Bronchial epithelial cell (primary cell): ENCODE measurements at places on chromosomes 16 and 17.
A peak's percentile ranks its signal among the peaks of the same experiment; 100 is the strongest.

DNA sequence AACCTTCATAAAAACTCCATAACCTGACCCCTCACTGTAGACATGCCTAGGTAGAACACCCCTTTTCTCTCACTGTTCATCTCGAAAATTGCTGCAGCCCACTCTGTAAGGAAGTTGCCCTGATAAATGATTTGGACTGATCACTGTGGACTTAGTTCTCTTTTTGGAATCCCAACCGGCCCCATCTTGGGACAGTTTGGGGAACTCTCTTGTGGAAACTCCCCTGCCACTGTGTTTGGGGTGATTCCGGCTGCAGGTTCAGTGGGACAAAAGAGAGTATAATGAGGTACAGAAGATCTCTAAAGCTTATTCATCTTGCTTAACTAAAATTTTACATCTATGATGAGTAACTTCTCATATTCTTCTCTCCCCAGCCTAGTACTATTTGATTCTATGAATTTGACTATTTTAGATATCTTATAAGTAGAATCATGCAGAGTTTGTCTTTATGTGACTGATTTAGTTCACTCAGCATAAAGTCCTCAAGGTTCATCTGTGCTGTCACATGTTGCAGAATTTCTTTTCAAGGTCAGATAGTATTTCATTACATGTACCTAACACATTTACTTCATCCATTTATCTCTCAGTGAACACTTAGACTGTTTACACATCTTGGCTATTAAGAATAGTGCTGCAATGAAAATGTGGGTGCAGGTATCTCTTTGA, 84.9 kb downstream of the ABCA8 start:
- no peak for DNase-seq

DNA sequence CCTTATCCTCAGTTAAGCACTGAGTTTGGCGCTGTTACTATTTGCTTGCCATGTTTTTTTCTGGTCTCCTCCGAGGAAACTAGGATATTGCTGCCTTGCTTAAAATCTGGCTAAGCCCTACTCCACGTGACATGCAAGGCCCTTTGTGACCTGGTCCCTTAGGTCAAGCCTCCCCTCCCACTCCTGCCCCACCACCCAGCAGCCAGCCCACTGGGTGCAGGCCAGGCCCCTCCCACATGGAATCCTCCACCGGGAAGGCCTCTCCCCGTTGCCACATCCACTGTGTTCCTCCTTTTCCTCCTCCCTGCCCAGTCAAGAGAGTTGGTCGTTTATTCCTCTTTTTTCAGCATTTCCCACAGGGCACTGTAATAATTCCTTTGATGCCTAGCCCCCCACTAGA, 16.2 kb downstream of the PSMD3 start:
- DNase-seq: no peak

GRCh38 chr16:86498671-86499439, 11.5 kb upstream of the FOXF1 start:
- no peak for DNase-seq

GRCh38 chr17:73553311-73553710, 90.9 kb downstream of the SDK2 start:
- DNase-seq: peak; percentile 55

- no peak for DNase-seq
Measured at GRCh38 chr16:65697521-65697920, 575.7 kb upstream of the CDH11 start.

DNA sequence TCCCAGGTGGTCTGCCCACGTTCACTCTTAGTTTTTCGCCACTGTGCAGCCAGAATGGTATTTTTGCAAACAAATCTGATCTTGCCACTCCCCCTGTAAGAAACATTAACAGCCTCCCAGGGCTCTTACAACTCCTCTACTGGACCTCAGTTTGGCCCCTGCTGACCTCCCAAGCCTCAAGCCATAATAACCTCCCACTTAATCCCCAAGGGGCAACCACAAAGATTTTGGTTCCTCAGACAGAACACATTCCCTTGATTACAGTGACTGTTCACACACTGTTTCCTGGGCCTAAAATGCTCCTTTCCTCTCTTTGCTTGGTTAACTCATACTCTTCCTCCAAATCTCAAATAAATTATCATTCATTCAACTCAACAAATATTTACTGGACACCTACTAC, 21.5 kb upstream of the CD300E start:
- DNase-seq: no peak

GRCh38 chr17:74249590-74250270, 24.3 kb upstream of the DNAI2 start:
- no peak for DNase-seq

DNA sequence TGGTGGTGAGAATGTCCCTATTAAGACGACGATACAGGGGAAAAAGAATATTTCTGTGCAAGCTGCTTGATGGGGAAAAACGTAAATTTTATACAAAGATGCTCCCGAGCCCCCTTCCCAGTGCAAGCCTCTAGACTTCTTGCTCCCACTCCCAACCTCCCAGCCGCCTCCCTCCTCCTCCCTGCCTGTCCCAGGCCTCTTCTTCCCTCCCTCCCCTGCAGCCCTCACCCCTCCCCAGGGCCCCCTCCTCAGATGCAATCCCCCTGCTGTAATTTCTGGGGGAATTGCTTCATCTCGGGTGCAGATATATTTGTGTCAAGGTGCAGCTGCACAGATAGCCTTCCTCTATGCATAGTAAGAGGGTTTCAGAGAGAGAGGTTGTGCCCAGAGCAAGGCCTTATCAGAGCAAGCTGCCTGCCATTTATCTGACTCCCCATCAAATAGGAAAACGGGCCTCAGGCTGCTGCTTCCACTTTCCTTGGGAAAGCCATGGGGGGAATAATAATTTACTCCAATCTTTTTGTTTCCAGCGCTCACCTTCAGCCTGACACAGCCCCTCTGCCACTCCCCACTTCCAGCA, 47.4 kb upstream of the LHX1 start:
- DNase-seq: no peak

- DNase-seq: no peak
Measured at GRCh38 chr16:78390508-78391324, 291.3 kb downstream of the WWOX start.

- DNase-seq: no peak
Measured at GRCh38 chr16:3036726-3037315, at the start of gene BICDL2. Gene BICDL2, minus strand, starts transcription at chr16:3036944. Its CDS starts 1,448 bp downstream, at chr16:3035496.

GRCh38 chr17:82531431-82531881, 11.9 kb downstream of the FOXK2 start:
- DNase-seq: peak; percentile 85

- DNase-seq: no peak
Measured at GRCh38 chr17:79188048-79188447, 113.4 kb downstream of the ENGASE start.

DNA sequence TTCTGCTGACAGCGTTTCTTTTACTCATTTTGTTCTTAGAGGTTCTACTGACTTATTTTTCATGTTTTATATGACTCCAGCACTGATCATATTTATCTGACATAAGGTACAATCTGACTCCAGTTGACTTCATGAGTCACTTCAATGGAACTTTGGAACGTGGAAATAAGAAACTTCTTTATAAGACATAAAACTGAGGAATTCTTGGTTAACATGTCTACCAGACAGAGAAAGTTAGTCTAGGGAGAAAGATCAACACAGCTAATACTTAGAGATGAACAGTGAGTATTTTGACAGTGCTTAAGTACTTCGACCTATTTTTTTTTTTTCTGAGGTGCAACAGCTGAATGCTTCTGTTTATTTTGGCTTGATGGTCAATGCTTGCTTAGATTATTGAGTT, 679.5 kb downstream of the KCNJ2 start:
- DNase-seq: peak; percentile 64

DNA sequence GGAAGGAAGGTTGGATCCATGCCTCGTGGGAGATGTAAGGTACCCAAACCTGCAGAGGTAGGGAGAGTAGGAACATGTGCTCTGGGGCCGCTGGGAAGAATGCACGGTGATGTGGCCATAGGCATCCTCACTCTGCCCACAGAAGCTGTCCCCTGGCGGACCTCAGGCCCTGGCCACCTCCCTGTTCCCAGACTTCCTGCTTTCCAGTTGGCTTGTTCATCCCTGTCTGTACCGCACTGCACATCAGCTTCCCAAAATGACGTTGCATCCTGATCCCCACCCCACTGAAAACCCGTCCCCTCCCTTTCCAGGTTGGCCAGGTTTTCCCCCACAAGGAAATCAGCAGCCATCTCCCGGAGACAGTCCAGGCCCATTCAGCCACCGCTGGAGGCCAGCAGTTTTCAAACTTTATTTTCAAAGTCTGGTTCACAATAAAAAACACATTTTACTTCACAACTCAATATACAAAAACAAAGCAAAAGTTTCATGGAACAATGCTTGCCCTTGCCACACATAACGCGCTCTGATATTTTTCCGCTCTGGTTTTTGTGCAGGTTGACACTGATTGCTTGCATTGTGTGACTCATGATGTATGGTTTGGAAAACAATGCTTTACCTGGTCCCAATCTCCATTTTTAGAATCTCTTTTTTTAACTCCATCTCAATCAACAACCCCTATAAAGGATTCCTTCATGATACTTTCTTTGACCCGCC, 143.0 kb downstream of the GAS7 start:
- DNase-seq: no peak

DNA sequence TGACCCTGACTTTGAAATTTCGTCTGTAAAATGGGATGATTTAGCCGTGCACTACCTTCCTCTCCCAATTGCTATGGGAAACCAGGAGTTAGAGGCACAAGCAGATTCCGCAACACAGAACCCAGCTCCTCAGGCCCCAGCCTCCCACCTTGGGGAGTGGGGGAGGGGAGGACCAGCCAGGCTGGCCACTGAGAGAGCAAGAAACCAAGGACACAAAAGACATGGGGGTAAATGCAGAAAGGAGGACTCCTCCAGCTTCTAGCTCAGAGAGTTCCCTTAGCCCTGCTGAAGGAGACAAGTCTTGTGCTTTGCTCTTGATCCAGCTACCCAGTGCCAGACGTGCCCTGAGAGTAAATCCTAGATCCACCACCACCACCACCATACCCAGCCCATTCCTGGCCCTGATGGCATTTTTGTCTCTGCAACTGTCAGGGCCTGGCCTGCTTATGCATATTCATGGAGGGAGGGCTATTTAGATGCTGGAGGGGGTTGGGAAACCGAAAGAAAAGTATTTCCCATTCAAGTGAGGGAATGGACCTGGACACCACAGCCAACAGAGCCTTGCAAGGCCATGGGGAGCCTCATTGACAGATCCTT, 25.9 kb downstream of the PITPNM3 start:
- no peak for DNase-seq

GRCh38 chr16:15857724-15858560, 1.1 kb upstream of the MYH11 start:
- no peak for DNase-seq

- DNase-seq: no peak
Measured at GRCh38 chr17:83145358-83145738, 65.9 kb downstream of the METRNL start.

GRCh38 chr17:81879121-81879520, 8.0 kb upstream of the ARHGDIA start:
- no peak for DNase-seq

DNA sequence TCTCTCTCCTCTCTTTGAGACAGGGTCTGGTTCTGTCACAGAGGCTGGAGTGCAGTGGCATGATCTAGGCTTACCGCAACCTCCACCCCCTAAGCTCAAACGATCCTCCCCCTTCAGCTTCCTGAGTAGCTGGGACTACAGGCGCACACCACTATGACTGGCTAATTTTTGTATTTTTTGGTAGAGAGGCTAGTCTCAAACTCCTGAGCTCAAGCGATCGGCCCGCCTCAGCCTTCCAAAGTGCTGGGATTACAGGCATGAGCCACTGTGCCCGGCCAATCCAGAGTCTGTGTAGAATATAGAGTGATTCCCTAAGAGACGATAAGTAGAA, 65.8 kb upstream of the RPH3AL start:
- DNase-seq: no peak

DNA sequence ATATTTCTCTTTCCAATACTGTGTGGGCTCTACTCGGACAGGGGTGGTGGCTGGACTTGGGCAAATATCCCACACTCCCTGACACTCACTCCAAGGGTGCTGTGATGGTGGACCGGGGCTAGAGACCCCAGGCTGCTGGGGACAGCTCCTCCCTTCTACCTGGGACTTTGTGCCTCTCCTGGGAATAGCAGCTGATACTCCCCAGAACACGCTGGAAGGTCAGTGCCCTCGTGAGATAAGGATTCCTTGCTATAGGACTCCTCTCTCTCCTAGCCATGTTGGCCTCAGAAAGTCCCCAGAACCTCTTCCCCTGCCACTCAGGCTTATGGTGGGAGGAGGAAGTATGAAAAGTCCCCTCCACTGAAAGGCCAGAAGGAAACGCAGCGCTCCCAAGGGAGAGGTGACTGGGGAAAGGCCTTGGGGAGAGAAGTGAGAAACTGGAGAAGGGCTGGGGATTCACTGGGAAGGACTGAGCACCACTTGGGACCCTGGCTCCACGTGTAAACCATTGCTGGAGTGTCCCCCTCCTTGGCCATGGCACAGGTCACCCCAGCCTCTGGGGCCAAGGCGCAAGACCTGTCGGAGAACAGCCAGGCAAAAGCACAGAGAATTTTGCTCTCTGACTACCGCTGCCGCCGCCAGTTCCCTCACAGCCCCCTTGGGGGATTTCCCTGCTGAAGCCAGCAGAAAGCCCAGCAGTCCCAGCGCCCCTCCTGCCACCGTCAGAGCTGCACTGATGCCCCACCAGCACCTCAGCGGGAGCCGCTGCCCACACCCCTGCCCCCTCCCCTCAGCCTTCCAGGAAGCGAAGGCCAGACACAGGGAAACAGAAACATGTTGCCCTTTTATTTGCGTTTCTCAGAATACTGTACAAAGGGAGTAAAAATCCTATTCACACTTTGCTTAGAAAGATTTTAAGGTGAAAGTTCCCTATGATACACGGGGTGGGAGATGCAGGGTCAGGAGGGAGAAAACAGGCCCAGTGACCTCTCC, 2.1 kb upstream of the GSDMB start:
- DNase-seq: no peak

DNA sequence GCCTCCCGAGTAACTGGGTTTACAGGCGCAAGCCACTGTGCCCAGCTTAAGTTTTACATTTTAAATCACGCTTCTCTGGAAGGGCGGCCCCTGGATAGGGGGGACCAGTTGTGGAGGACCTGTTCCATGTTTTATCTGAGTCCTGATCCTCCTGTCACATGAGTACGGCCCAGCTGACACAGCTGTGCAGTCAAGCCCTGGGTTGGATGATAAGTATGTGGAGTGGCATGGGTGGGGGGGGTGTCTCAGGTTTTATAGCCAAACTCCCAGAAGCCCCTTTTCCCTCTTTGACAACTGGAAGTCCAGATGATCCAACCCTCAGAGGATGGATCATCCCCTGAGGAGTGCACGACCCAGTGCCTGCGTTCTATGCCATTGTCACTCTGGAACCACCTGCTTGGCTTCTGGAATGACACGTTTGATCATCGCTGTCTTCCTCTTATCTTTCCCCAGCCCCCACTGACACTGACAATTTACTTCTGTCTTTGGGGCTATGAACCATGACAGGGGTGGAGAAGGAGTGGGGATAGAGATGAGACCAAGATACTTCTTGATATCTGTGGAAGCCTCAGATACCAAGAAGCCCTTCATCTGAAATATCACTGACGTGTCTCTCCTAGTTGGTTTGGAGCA, 191.2 kb downstream of the MSI2 start:
- no peak for DNase-seq

GRCh38 chr17:74383141-74383540, 15.8 kb downstream of the GPR142 start:
- no peak for DNase-seq
